ENCODE measurements at places on chromosomes 6 and 20. TPM values are rescaled to one million over a fixed set of nuclear protein-coding genes. Genes with fewer than 3 reads are reported as not detected.

Gene CDK5RAP1
- total RNA-seq, result 26.1 TPM

Gene WFDC2
- total RNA-seq, result not detected

Gene ZNF311
- total RNA-seq, result 1.5 TPM

Gene TMEM244
- not detected for total RNA-seq

Gene ADGRG6
- 29.9 TPM for total RNA-seq

Gene NT5E
- 1,188 TPM for total RNA-seq

Gene HLA-DRB5
- not detected for total RNA-seq

Gene CDSN
- not detected for total RNA-seq

Gene TFAP2D
- not detected for total RNA-seq

Gene SIRPD
- not detected for total RNA-seq

Gene TRIM10
- total RNA-seq, result not detected

Gene NKX2-2
- total RNA-seq, result not detected

Gene FLOT1
- total RNA-seq, result 90.1 TPM

Gene MAS1
- under 0.01 TPM for total RNA-seq

Gene RSPH9
- total RNA-seq, result 0.65 TPM

Gene LY6G5C
- total RNA-seq, result 0.51 TPM

Gene PTPN1
- total RNA-seq, result 22.6 TPM

Gene RIPOR3
- 1.2 TPM for total RNA-seq

Gene MTFR2
- 0.30 TPM for total RNA-seq

Gene CCR6
- not detected for total RNA-seq

Gene GDAP1L1
- not detected for total RNA-seq

Gene ILRUN
- 44.1 TPM for total RNA-seq

Gene KHDC1L
- total RNA-seq, result not detected

Gene CLIC5
- not detected for total RNA-seq
